MM.1S (cell line): ENCODE measurements at places on chromosomes 1 and 21.

- DNase-seq, result no peak
Measured at GRCh38 chr1:25654109-25654660, 37.6 kb downstream of the MAN1C1 start.

DNA sequence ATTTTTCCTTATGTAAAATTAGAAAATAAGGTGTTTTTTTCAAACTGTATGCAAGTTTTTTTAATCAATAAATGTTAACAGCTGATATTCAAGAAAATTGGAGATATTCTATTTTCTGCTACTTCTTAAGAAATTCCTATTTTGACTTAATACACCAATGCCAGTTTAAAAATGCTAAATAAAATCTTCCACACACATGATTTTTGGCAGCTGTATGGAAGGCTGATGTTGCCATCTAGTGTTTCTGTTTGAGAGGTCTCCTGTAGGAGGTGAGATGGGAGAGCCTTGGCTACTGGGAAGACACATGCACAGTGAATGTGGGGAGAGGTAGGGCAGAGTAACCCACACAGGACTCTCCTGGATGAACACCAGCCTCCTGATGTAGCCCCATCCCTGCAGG lies 29.2 kb upstream of the OR2B11 start:
- DNase-seq, result peak; percentile 69

DNA sequence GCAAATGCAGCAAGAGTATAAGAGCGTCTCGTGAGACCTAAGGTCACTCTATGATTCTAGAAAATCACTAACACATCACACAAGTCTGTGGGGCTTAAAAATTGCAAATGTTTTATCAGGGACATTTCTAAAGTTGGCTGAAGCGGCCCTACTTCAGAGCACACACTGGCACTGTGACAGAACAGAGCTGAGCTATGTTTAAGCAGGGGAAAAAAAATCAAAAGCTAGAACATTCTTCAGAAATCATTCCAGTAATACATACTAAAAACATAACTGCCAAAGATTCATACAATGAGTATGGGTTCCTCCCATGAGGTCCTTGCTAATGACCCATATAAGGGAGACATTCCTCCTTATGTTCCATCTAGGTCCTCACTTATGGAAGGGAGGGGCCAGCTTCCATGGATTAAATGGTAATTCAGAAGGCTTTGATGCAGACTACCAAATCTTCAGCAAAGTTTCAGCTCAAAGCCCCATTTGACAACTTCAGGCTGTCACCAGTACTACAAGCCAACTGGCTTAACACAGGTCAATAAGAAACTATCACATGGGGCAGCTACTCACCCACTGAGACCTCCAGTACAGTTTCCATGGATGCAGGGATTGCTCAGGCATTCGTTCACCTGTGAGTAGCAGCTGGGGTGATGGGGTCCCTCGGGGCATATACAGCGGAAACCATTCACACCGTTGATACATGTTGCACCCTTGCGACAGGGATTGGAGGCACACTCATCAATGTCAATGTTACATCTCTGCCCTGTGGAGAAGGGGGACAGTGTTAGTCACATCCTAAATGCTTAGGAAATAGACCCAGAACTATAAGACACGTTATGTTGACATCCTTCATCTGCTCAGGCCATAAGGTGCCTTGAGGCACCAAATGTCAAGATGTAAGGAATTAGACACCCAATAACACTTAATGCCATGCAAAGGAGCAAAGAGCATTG lies 58.4 kb upstream of the ADAM30 start:
- no peak for DNase-seq

DNA sequence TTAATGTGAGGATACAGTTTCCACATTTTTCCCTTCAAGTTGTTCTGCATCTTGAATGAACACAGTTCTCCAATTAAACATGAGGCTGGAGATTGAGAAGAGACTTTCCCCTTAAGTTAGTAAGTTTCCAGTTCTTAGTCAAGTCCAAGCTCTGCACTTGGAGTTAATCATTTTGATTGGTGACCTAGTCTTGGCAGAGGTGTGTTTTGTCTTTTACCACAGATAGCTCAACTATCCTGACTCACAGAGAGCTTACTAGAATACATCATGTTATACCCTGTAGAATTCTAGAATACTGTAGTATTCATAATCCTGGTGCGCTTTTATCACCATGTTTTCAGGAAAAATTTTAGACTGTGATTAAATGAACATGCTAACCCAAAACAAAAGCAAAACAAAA lies 129.2 kb downstream of the CYYR1 start:
- DNase-seq, result no peak

GRCh38 chr21:37207441-37208009 lies 59.6 kb downstream of the VPS26C start:
- DNase-seq, result peak; percentile 53

DNA sequence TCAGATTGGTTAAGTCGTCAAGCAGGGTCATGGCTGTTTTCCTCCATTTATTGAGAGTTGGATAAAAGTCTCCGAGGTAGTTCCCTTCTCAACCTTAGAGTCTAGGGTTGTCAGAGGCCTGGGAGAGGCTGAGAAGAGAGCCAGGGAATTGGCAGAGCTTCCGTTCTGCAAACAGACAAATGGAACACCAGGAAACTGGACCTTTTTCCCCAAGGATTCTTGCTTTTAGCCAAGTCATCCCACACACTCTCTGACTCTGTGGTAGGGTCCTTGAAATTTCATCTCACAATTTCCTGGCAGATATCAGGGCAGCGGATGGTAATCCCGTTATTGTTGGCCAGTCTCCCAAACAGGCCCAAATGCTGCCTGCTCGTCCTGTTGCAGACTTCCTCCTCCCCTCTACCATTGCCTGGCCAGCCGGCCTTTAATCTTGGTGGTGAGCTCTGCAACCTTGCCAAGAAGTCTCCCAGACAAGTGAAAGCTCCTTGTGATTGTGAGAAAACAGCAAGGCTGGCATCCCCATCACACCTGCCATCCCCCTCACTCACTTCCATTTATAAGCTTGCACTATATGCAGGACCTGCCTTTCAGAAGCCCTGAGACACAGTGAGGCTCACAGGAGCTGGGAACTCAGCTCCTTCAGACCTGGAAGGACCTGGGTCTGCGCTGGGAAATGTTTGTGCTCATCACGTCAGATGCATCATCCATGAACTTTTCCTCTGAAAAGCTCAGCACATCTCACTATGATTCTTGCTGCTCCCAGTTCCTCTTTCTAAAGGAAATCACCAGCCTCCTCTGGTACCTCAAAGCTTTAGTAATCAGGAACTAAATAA lies 13.7 kb upstream of the SRP9 start:
- DNase-seq, result no peak

- DNase-seq, result no peak
Measured at GRCh38 chr1:84833194-84833593, 59.8 kb downstream of the LPAR3 start.

DNA sequence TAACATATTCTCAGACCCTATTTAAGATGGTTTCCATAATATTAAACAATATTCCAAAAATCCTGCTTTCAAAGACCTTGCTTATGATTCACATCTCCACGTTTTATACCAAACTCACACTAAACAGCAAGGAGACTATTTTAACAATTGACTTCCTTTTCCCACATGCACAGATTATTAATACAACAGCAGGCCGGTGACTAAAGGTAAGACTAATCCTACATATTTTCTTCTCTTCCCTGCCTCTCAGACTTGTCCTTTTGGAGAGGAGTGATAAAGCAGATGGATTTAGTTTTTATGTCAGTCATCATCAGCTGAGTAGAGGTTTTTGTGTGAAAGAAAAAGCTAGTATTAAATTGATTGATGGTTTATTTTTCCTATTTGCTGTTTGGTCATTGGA lies 400.6 kb downstream of the NTNG1 start:
- no peak for DNase-seq

DNA sequence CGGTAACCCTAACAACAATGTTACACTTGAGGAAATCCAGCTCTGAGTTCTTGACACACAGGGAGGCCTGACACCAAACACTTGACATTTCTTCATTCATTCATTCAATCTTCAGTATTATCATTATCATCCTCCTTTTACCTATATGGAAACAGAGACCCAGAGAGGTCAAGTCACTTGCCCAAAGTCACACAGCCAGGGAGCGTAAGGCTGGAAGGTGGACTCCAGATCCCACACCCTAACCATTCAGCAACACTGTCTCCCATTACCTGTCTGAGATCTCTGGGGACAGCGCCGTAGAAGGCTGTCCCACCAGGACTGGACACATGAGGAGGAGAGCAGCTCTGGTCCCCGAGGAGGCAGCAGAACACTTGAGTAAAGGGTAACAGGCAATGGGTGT lies 101.4 kb downstream of the SYF2 start:
- DNase-seq, result no peak

DNA sequence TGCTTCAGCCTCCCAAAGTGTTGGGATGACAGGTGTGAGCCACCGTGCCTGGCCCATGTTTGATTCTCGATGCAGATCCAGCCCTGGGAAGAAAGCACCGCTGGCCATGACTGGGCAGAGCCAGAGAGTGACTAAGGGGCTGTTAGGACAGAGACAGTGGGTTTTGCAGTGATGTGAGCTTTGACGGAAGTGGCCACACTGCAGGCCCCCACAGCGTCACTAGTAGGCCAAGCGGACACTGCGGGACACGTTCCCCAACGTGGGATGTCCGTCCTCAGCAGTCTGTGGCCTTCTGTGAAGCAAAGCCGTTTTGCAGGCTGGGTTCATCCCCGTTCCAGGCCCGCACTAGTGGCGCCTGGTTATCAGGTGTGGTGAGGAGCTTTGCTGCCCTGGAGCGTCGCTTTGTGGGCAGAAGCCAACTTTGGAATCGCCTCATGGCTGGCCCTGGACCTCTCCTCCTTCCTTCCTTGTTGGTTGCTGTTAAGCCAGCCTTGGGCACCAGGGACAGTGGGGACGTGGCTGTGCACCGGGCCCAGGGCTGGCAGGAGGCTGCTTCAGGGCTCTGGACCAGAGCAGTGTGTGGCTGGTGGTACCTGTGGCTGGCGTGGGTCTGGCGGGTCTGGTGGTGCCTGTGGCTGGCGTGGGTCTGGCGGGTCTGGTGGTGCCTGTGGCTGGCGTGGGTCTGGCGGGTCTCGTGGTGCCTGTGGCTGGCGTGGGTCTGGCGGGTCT lies 41.2 kb downstream of the SKI start:
- DNase-seq, result no peak

GRCh38 chr1:218377143-218377660 lies 32.1 kb downstream of the TGFB2 start:
- peak; percentile 86 for DNase-seq

DNA sequence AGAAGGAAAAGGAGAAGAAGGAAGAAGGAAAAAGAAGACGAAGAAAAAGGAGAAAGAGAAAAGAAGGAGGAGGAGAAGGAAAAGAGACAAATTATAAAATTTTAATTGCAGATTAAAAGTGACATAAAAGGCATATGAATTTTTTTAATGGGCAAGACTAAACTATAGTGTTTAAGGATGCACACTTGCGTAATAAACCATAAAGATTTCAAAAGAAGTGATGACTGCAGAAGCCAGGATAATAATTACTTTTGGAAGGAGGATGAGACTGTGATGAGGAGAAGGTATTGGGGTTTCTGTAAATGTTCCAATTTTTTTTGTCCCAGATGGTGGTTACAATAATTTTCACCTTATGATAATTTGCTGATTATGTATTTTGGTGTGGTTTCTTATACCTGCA lies 243.1 kb upstream of the PKN2 start:
- no peak for DNase-seq

- no peak for DNase-seq
Measured at GRCh38 chr1:244171241-244171985, 120.3 kb downstream of the ZBTB18 start.

- DNase-seq, result no peak
Measured at GRCh38 chr1:16153096-16153998, 2.5 kb downstream of the EPHA2 start.
